ENCODE measurements at places on chromosomes 6 and 20.

DNA sequence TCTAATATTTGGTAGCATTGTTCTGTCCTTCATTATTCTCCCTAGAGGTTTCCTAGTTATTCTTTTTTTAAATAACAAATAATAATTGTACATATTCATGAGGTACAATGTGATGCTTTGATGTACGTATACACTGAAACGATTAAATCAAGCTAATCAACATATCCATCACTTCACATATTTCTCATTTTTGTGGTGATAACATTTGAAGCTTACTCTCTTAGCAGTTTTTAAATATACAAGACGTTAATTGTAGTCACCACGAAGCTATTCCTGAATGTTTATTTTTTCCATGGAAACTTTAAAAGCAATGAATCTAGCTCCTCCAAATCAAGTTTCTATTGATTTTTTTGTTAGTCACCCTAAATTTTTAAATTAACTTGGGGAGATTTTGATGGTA is 116.5 kb upstream of the PRND start:
- no peak for DNase-seq

DNA sequence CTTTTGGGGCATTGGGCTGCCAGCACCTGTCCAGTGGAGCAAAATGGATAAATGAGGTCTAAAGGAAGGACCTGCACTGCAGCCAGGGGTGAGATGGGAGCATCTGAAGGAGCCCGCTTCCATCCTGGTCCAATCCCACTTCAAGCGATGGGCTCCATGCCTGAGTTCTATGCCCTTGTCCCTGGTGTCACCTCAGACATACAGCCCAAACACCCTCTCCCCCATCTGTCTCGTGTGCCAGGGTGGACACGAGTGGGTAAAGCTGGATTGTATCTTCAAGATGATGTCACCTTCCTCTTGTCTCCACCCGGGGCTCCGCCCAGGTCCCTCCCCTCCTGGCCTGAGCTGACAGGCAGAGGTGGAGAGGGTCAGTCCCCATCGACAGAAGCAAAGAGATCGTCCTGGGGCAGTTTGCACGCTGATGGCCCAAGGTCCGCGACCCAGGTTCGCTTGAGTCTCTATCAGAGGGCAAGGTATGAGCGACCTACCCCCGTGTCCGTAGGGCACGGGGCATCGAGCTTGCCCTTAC is 544 bp downstream of the SMIM29 start:
- no peak for DNase-seq

DNA sequence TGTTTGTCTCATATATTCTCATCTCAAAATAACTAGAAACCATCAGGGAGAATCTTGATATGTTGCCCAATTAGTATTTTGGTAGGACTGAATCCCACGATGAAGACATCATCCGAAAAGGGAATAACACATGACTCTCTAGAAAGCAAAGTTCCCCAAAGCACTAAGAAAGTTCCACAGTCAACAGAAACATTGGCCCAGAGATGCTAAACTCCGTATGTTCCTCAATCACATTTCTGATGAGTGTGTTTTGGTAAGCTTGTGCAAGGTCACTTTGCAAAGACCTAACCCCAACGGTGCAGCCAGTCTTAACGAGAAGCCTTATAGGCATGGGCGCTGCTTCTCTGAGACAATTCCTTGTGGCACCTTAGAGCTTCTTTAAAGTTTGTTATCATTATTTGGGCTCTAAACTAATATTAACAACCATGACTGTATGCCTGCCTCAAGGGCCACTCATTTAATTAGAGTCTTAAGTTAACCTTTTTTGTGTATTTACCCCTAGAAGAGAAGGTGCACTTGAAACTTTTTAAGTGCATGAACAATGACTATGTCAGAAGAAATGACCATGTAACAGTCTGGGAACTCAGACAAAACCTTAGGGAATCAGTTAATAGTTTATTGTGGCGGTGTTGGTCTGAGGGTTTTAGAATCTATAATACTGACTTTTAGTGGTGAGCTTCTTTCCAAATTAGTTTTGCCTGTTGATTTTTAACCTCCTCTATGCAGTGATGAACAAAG is 202.0 kb upstream of the RAB32 start:
- DNase-seq, result no peak

- DNase-seq, result no peak
Measured at GRCh38 chr6:105072798-105073199, 107.0 kb downstream of the POPDC3 start.

DNA sequence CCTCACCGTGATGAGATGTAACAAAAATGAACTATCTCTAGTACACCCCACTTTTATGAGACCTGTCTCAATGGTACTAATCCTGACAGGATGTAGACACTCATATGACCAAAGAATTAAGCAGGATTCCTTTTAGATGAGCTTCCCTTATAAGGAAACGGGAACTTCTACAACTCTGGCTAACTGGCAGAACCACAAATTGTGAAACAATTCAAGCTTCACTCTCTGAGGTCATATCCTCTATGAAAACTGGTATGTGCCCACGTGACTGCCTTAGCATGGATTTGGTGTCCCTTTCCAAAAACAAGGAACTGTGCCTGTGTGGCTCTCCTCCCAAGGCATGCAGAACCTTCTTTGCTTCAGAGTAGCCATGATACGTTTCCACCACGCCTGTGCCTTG is 14.1 kb upstream of the CPNE5 start:
- peak; percentile 56 for DNase-seq

GRCh38 chr6:169452869-169453620 is 199.4 kb upstream of the THBS2 start:
- DNase-seq, result no peak

GRCh38 chr20:62952373-62952967 is at the start of gene SLC17A9:
SLC17A9 (plus strand) TSS chr20:62952709; CDS start chr20:62952831, 122 bp downstream.
- no peak for DNase-seq

DNA sequence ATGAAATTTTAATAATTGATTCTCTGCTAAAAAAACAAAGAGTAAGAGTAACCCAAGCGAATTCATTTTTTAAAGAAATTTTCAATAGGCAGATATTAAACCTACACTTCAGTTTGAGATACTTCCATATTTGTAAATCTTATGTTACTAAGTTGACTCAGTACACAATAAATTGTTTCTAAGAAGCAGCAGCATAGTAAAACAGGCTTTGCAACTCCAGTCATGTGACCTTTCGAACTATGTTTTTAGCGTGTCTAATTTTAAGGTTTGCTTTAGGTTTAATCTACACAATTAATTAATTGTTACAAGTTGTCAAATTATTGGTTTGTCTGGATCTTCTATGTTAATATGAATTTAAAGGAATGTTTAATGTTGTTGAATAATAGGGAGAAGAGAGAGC is 708.9 kb upstream of the CITED2 start:
- DNase-seq, result no peak

DNA sequence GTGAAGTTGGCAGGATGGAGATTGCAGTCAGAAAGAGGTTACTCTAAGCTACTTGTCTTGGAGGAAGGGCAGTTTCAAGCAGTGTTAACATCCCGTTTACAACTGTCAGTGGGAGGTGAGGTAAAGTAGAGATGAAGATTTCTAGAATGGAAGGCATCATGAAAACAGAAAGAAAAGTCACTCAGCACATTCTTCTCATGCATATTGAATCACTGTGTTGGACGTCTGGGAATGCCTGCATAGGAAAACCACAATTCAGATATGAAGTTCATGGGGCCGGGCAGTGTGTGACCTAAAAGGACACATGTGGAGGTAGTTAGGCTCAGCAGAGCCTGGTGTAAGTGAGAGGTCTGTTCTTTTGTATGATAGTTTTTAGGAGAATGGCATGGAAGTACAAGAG is 73.5 kb upstream of the LAMP5 start:
- no peak for DNase-seq

DNA sequence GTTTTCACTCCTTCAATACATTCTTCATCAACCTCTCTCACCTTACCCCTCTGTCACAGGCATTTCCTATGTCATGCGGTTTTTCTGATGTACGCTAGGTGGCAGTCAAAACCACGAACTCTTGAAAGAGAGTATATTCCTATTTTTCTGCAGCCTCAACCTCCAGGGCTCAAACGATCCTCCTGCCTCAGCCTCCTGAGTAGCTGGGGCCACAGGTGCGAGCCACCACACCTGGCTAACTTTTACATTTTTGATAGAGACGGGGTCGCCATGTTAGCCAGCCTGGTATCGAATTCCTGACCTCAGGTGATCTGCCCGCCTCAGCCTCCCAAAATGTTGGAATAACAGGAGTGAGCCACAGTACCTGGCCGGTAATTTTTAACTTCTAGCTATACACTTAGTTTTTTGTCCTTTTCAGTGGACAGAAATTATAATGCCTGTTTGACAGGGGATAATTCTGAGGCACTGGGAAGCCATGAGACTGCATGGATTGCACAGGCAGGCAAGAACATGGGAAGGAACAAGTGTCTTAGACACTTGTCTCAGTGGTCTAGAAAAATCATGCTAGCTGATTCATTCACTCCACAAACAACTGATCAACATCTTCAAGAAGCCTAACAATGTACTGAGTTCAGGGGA is 22.5 kb upstream of the HFE start:
- no peak for DNase-seq

- no peak for DNase-seq
Measured at GRCh38 chr20:63009988-63010769, 3.4 kb upstream of the BHLHE23 start.

- DNase-seq, result no peak
Measured at GRCh38 chr20:58649288-58650180, 1.5 kb upstream of the STX16 start.

GRCh38 chr6:27814665-27815424 is 97.4 kb downstream of the OR2B2 start:
- peak; percentile 96 for DNase-seq

DNA sequence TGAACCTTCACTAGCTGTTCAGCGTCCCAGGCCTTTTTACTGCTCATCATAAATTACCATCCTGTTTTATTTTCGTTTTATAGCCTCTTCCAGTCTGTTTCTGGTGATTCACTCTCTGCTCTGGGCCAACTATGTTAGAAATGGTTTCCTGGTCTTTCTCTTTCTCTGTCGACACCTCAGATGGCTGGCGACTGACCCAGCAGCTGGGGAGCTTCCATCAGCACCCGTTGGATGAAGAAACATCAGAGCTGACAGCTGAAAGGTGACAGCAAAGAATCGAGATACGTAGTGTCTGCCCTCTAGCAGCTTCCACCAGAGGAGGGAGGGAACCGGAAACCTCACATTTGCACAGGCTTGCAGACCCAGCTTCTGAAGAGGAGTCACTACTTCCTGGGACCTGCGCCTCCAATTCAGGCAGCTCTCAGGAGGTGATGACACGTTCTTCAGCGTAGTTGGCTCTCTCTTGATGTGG is 82.9 kb upstream of the MLN start:
- no peak for DNase-seq

DNA sequence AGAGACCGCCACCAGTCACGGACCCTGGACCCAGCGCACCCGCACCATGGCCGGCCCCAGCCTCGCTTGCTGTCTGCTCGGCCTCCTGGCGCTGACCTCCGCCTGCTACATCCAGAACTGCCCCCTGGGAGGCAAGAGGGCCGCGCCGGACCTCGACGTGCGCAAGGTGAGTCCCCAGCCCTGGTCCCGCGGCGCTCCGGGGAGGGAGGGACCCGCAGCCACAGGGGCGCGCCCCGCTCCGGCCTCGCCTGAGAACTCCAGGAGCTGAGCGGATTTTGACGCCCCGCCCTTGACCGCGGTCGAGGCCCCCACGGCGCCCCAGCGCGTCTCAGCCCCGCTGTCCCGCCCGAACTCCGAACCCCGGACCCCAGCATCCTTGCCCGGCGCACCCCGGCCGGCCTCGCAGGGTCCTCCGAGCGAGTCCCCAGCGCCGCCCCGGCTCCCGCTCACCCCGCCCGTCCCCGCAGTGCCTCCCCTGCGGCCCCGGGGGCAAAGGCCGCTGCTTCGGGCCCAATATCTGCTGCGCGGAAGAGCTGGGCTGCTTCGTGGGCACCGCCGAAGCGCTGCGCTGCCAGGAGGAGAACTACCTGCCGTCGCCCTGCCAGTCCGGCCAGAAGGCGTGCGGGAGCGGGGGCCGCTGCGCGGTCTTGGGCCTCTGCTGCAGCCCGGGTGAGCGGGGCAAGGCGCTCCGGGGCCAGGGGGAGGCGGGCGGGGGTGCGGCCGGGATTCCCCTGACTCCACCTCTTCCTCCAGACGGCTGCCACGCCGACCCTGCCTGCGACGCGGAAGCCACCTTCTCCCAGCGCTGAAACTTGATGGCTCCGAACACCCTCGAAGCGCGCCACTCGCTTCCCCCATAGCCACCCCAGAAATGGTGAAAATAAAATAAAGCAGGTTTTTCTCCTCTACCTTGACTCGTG is at the start of gene OXT:
Gene OXT, plus strand, starts transcription at position 11 of the 920 bp plus-strand sequence. Its CDS starts 36 bp downstream, at position 47.
- no peak for DNase-seq

GRCh38 chr6:84033523-84034451 is at the start of gene MRAP2:
MRAP2 (plus strand) TSS chr6:84033772; CDS start chr6:84055319, 21,547 bp downstream.
- no peak for DNase-seq

- no peak for DNase-seq
Measured at GRCh38 chr20:4036351-4036750, 21.0 kb upstream of the RNF24 start.

DNA sequence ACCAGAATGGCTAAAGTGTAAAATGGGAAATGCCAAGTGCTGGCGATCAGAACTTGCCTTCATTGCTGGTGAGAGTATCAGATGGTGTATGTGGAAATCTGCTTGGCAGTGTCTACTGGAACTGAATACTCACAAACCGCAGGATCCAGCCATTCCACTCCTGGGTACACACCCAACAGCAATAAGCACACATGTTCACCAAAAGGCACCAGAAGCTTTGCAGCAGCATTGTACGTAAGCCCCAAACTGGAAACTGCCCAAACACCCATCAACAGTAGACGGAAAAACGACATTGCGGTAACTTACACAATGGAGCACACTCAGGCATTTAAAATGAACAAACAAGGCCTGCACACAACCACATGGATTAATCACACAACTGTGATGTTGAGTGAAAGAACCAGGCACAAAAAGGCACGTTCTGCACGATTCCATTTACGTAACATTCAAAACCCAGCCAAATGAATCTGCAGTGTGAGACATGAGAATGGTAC is 37.3 kb upstream of the BPIFA2 start:
- no peak for DNase-seq

DNA sequence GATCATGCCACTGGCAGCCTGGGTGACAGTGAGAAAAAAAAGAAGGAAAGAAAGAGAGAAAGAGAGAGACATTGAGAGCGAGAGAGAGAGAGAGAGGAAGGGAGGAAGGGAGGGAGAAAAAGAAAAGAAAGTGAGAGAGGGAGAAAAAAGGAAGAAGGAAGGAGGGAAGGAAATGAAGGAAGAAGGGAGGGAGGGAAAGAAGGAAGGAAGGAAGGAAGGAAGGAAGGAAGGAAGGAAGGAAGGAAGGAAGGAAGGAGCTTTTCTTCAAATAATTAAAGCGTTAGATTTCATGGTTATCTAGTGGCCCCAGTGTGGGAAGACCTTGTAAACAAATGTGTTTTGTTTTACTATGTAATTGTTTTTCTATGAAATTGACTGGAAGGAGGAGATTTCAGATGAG is 170.8 kb downstream of the SYNDIG1 start:
- DNase-seq, result no peak

- peak; percentile 12 for DNase-seq
Measured at GRCh38 chr6:75349262-75349984, 64.8 kb upstream of the TMEM30A start.
